Left ventricle myocardium superior (tissue), 1 donor: ENCODE measurements at places on chromosomes 12 and 14. TPM values are rescaled to one million over a fixed set of nuclear protein-coding genes. Genes with fewer than 3 reads are reported as not detected.

DNA sequence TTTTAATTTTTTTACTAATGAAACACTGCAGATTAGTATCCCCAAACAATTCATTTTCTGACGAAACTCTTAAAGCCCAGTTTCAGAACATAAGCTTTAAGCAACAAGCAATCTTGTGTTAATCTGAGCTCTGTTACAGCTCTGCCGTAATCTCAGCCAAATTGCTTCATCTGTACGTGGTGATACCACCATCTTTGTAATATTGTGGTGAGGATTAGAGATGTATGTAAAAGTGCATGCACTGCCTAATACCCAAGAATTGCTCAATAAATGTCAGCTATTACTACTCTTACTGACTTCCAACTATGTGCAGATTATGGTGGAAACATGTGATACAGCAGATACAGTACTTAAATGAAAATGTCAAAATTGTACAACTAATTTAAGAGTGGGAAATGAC, 1.8 kb downstream of the AKAP5 start:
- no peak for DNase-seq

- DNase-seq: peak; percentile 82
Measured at GRCh38 chr12:989751-990660, 1.0 kb upstream of the ERC1 start.

GRCh38 chr12:29309320-29309902, 71.6 kb downstream of the ERGIC2 start:
- DNase-seq: no peak

DNA sequence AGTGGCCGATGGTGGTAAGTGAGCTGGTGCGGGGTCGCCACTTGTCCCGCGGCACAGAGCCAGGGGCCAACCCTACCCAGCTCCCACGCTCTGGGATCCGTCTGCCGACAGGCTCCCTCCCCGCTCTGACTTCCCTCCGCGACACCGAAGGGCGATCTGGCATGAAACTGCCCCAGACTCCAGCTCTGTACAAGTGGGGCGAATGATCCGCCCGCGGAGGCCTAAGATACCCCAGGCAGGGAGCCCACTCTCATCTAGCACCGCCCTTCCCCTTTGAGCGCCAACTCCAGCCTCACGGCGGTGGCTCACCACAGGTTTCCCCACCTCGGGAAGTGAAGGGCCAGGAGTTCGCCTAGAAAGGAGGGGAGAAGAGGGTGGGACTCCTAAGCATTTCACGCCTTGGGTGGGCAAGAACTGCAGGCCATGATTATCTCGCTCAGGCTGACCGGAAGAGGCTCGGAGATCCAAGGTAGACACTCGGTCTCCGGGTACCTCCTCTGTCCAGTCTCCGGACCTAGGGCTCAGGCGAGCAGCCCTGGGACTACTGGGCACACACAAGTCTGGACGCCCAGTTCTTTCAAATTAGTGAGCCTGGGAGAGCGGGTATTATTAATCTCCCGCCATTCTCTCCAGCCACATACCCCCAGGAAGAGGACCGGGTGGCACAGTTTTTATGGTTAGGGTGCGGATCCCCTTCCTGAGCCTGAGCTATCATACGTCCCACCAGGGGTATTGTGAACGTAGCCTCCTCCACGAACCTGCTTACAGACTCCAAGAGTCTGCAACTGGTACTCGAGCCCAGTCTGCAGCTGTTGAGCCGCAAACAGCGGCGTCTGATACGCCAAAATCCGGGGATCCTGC, 849 bp downstream of the WNT1 start:
- DNase-seq: no peak

DNA sequence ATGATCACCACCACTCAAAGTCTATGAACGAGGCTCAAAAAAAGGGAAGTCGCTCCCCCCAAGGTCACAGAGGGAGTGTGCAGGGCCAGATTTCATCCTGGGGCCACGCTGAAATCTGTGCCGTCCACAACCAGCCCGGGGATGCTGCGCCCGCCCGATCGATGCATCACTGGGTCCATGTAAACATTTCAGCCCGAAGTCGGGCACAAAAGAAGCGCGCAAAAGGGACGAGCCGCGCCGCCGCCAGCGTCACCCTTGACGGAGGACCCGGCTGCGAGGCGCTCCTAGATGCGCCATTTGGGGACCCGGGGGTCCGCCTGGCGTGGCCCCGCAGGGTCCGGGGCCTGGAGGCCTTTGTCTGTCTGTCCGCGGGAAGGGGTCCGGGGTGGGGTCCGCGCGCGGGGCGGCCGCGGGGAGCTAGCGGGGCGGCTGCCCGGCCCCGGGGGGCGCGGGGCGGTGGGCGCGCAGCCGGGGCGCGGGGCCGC, 503 bp downstream of the FBXO21 start:
- peak; percentile 54 for DNase-seq

- no peak for DNase-seq
Measured at GRCh38 chr14:72563676-72564075, 330.2 kb downstream of the DPF3 start.

- peak; percentile 23 for DNase-seq
Measured at GRCh38 chr14:38207736-38208617, at the start of gene SSTR1. Gene SSTR1 (plus strand): TSS chr14:38207904. CDS start chr14:38209390, 1,486 bp downstream.

- DNase-seq: no peak
Measured at GRCh38 chr14:94451091-94451771, 1.4 kb downstream of the SERPINA11 start.

- DNase-seq: no peak
Measured at GRCh38 chr14:56514663-56515371, 64.8 kb upstream of the TMEM260 start.

- no peak for DNase-seq
Measured at GRCh38 chr12:26599096-26599695, 233.8 kb downstream of the ITPR2 start.

TRPV4 gene
- total RNA-seq: 0.25 TPM

TPPP2 gene
- total RNA-seq: 1.2 TPM

TMEM52B gene
- not detected for total RNA-seq

GPX2 gene
- not detected for total RNA-seq

PMCH gene
- not detected for total RNA-seq
